ENCODE measurements at places on chromosomes 6 and 20.

DNA sequence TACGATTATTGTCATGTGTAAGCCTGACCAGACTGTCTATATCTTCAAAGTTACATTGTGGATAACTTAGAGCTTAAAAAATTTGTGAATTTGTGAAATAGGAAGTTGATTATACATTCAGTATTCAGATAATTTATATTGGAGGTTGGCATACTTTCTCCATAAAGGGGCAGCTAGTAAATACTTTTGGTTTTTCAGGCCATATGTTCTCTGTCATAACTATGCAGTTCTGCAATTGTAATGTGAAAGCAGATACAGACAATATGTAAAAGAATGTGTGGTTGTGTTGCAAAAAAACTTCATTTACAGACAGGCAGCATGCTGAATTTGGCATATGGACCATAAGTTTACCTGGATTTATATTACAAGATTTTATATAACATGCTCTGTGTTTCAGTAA, 29.3 kb downstream of the HSF2 start:
- H3K36me3 ChIP-seq = no peaks in the 10 kb centered on the region
- no peaks in the 10 kb centered on the region for H3K27me3 ChIP-seq
- H3K4me1 ChIP-seq = no peaks in the 10 kb centered on the region
- H3K4me3 ChIP-seq = no peak overlapping the region

GRCh38 chr6:33794910-33795623, 6.1 kb upstream of the LEMD2 start:
- H3K27me3 ChIP-seq = no peaks in the 10 kb centered on the region
- no peaks in the 10 kb centered on the region for H3K36me3 ChIP-seq
- no peak for DNase-seq
- H3K27ac ChIP-seq = no peak overlapping the region
- H3K4me1 ChIP-seq = peaks cover 38% of the 10 kb centered on the region

DNA sequence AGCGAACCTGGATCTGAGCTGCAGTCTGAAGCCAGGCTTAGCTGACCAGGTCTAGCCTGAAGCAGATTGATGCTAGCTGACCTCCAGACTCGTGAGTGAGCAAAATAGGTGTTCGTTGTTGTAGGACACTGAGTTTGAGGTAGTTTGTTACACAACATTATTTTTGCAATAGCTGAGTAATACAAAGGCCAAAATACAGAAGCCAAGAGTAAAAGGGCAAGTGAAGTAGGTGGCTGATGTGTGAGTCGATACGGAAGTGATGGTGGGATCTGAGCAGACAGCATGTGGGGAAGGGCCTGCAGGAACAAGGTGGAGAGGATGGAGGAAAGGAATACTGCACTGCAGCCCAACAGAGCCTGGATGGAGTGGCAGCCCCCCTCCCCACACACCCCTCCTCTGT, 8.5 kb upstream of the SPATS1 start:
- no peak overlapping the region for H3K4me3 ChIP-seq
- no peak for DNase-seq
- H3K4me1 ChIP-seq = peaks cover under 1% of the 10 kb centered on the region
- H3K27me3 ChIP-seq = no peaks in the 10 kb centered on the region
- no peaks in the 10 kb centered on the region for H3K36me3 ChIP-seq

DNA sequence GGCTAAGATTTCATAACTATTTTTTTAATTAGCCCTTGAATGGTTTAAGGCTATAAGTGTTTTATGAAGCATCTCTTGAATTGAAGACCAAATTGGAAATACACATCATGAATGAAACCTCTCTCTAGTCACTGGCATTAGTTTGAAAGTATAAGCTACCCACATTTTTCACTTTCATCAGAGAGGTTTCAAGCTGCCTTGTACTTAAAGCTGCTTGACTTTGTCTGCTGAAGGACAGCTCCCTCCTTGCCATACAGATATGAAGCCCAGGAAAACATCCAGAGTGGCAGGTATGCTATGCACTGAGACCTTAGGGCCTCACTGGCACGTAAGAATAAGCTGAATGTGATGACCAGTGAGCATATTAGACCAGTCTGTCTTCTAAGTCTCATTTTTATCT, 62.7 kb downstream of the ELOVL2 start:
- H3K27me3 ChIP-seq = no peaks in the 10 kb centered on the region
- no peak overlapping the region for H3K27ac ChIP-seq
- H3K36me3 ChIP-seq = no peaks in the 10 kb centered on the region
- no peaks in the 10 kb centered on the region for H3K4me1 ChIP-seq
- H3K4me3 ChIP-seq = no peak overlapping the region
- DNase-seq = no peak

DNA sequence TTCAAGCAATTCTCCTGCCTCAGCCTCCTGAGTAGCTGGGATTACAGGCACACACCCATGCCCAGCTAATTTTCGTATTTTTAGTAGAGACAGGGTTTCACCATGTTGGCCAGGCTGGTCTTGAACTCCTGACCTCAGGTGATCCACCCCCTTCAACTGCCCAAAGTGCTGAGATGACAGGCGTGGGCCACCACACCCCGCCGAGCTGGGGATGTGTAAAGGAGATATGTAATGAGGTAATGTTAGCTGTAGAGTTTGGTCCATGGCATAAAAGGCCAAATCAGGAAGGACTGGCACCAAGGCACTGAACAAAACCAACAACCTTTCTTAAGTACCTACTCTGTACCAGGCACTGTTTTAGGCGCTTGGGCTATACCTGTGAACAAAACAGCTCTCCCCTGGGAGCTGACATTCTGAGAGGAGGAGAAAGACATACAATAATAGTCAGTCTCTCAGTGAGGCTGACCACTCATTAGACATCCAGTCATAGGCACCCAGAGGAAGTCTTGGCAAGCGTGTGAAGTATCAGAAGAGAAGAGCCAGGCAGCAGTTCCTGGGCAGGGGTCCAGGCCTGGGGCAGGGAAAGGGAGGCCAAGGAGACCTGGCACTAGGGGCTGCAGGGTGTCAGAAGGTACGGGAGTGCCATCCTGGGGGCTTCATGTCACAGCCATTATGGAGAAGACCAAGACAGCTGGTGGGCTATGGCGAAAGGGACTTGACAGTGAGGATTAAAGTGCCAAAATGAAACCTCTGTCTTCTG, 164.8 kb upstream of the DTNBP1 start:
- H3K36me3 ChIP-seq = no peaks in the 10 kb centered on the region
- DNase-seq = no peak
- no peaks in the 10 kb centered on the region for H3K4me1 ChIP-seq
- H3K27me3 ChIP-seq = no peaks in the 10 kb centered on the region
- H3K27ac ChIP-seq = no peak overlapping the region

DNA sequence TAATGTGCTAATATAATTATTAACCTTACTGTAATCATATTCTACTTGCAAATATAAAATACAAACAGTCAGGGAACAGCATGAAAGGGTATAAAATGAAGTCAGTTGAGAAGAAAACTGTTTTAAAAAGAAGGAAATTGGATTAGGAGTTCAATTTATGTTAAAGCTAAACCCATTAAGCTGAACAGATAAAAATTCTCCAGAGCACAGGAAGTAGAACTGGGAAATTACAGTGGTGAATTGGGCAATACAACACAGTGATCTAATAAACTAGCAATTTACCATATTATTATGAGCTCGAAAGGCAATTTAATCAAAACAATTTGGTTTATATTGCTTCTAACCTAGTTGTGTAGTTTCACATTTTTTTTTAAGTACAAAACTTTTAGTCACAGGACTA, 407.4 kb upstream of the RGS17 start:
- no peaks in the 10 kb centered on the region for H3K36me3 ChIP-seq
- H3K27ac ChIP-seq = no peak overlapping the region
- no peak overlapping the region for H3K4me3 ChIP-seq
- DNase-seq = no peak

DNA sequence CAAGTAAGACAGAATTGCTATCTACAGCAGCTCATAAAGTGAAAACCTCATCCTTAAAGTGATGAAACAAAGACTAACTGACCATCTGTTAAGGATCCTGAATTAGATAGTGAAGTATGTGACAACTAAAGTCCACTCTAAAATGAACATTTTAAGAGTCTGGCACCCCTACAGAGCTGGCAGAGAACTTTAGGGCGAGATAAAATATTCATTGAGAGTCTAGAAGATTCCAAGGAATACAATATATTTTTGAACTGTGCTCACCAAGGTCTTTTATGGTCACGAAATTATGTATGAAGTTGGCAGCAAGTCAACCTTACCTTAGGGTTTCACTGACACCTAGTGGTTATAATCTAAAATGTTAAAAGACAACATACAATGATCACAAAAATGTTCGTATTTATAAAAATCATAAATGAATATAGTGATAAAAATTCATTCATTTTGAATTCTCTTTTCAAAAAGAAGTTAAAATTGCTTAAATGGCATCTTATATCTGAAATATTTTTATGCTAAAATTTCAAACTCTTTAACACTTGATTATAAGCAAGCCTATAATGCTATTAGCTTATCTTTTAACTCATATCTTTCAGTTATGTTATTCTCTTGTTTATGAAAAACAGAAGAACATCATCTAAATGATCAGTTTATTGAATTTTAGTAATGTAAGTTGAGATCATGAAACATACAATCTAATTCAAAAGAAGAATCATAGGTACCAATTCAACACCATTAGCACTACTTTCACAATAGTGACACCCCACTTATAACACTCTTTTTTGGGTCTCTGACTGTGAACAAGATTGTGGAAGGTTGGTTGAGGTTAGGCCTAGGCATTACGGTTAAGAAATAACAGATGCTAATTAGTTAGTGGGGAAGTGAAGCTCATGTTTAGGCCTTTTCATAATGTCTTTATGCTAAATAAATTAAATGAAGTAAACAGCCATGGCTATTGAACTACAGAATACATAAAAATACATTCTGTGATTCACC, 27.5 kb downstream of the RSPH3 start:
- H3K4me1 ChIP-seq = no peaks in the 10 kb centered on the region
- DNase-seq = no peak
- H3K4me3 ChIP-seq = no peak overlapping the region

DNA sequence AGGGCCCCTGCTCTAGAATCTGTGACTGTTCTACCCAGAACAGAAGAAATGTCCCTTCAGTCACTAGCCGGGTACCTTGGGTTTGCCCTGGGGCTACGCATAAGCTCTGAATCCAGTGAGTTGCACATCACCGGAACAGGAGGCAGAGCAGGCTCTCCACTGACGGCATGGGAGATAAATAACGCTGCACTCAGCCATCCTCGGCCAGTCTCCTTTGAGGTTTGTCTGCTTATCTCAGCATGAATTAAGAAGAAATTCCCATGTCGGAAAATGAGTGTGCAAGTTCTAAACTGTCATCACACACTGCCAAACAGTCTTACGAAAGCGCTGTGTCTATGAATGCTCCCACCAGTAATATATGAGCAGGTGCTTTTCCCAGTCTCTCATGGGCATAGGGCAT, 90.8 kb downstream of the FAM50B start:
- H3K27ac ChIP-seq = no peak overlapping the region
- H3K4me1 ChIP-seq = no peaks in the 10 kb centered on the region
- H3K4me3 ChIP-seq = no peak overlapping the region
- no peaks in the 10 kb centered on the region for H3K36me3 ChIP-seq

DNA sequence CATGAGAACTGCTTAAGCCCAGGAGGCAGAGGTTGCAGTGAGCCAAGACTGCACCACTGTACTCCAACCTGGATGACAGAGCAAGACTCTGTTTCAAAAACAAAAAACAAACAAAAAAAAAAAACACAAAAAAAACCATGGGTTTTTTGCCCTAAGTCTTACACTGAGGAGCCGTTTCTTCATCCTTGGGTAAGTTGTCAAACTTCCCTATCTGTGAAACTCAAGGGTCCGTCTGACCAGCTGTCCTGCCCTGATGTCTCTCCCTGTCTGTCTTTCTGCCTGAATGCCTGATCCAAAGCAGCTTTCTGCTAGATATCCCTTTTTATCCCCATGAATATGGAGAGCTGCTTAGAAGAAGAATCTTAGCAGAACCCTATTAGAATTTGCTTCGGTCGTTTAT, 41.3 kb upstream of the CLDN20 start:
- no peak for DNase-seq
- H3K4me3 ChIP-seq = no peak overlapping the region
- H3K27ac ChIP-seq = no peak overlapping the region
- no peaks in the 10 kb centered on the region for H3K36me3 ChIP-seq
- H3K4me1 ChIP-seq = peaks cover 4% of the 10 kb centered on the region

- no peak for DNase-seq
- H3K27me3 ChIP-seq = no peaks in the 10 kb centered on the region
- H3K4me1 ChIP-seq = no peaks in the 10 kb centered on the region
- H3K27ac ChIP-seq = no peak overlapping the region
These were observed 71.8 kb upstream of the TIAM2 start for GRCh38 chr6:154923199-154923869.

DNA sequence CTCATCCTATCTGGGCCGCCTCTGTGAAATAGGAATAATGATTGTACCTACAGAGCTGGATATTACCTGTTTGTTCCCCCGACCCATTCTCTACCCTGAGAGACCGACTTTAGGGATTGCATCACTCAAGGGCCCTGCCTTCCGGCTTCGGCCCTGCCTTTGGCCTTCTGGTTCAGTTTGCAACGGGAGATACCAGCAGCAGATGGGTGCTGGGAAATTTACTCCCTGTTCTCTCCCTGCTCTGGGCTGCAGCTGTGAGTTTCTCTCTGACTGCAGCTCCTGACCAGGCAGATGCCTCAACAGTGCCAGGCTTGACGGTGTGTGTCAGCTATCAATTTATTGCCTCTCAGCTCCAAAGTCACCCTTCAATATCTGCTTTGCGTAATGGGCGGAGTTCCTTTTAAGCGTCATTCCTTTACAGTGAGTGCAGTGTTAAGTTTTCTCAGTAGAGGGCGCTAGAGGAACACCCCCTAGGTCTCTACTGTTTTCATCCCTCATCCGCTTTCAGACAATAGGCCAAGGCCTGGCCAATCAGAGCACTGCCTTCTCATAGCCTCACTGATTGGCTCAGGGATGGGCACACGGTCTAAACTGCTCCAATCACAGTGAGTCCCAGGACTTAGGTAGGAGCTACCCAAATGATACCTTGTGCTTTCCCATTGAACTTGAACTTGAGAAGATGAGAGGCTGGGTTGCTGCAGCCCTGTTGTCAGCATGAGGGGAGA, 30.0 kb downstream of the KCNG1 start:
- H3K27ac ChIP-seq = peak overlapping the region; percentile 44
- H3K4me3 ChIP-seq = peak overlapping the region; percentile 16
- H3K36me3 ChIP-seq = no peaks in the 10 kb centered on the region
- H3K4me1 ChIP-seq = peaks cover 19% of the 10 kb centered on the region
- H3K27me3 ChIP-seq = no peaks in the 10 kb centered on the region

GRCh38 chr20:52191132-52191915, at the start of gene ZFP64:
Gene ZFP64, minus strand, starts transcription at chr20:52191779. Its CDS starts 143 bp downstream, at chr20:52191636.
- peak within 1 kb of the TSS; percentile 77 for H3K4me3 ChIP-seq
- H3K4me1 ChIP-seq = no peaks in the 10 kb centered on the region
- no peak for DNase-seq
- H3K27ac ChIP-seq = peak within 1 kb of the TSS; percentile 75
- H3K27me3 ChIP-seq = no peaks in the 10 kb centered on the region

DNA sequence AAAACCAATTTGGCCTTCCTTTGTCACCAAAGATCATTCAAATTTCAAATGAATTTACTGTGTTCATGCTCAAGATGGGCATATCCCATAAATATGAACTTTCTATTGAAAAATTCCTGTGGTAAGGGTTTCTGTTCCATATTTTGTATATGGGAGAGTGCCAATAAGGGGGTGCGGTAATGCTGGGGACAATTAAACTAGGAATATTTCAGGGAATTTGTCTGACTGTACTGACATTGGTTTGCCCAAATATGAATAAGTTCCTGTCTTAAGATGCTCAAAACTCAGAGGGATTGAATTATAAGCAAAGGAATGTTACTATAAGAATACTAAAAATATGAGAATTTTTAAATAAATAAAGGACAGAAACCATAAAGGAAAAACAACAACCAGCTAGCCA, 553.0 kb upstream of the MARCKS start:
- no peak overlapping the region for H3K4me3 ChIP-seq
- H3K36me3 ChIP-seq = no peaks in the 10 kb centered on the region
- H3K4me1 ChIP-seq = no peaks in the 10 kb centered on the region

Measured in H1 (cell line).